ENCODE measurements at places on chromosomes 4 and X.

- no peak for DNase-seq
Observed at GRCh38 chr4:182533964-182534363, 290.8 kb downstream of the TENM3 start.

- DNase-seq: no peak
Observed at GRCh38 chr4:156969101-156969500, 2.5 kb downstream of the PDGFC start.

GRCh38 chr4:169286562-169287301 is 16.0 kb upstream of the SH3RF1 start:
- DNase-seq: no peak

DNA sequence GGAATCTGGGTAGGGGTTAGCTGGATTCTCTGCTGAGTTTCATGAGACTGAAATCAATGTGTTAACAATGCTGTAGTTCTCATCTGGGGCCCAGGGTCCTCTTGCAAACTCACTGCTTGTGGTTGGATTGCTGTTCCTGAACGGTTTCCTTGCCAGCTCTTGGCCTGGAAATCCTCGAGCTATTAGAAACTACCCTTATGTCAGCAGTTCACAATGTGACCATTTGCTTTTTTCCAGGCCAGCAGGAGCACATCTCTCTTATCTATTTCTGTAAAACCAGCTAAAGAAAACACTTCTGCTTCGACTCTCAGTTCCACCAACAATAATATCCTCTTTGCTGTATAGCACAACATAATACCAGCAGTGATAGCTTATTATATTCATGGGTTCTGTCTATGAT is 140.1 kb upstream of the TRAM1L1 start:
- no peak for DNase-seq

DNA sequence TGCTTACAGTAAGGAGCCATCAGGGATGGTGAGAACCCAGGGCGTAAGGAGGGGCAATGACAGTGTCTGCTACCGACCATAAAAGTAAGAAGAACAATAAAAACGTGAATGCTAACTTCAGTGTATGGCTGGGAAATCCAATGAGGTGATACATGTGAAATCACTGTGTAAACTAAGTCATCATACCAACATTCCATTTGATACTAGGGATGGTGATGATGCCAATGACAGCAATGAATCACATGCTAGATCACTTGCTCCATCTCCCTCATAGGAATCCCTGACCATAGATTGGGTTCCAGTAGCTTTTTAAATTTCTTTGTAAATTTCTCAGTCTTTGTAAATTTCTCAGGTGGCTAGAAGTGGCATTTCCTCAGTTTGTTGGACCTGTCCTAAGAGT is 146.3 kb downstream of the SMIM20 start:
- no peak for DNase-seq

- no peak for DNase-seq
Observed at GRCh38 chr4:167943872-167944505, 148.3 kb upstream of the ANXA10 start.

GRCh38 chrX:134444681-134445080 is 15.3 kb upstream of the HPRT1 start:
- no peak for DNase-seq

- DNase-seq: no peak
Observed at GRCh38 chr4:107220976-107221375, 184.9 kb upstream of the DKK2 start.

DNA sequence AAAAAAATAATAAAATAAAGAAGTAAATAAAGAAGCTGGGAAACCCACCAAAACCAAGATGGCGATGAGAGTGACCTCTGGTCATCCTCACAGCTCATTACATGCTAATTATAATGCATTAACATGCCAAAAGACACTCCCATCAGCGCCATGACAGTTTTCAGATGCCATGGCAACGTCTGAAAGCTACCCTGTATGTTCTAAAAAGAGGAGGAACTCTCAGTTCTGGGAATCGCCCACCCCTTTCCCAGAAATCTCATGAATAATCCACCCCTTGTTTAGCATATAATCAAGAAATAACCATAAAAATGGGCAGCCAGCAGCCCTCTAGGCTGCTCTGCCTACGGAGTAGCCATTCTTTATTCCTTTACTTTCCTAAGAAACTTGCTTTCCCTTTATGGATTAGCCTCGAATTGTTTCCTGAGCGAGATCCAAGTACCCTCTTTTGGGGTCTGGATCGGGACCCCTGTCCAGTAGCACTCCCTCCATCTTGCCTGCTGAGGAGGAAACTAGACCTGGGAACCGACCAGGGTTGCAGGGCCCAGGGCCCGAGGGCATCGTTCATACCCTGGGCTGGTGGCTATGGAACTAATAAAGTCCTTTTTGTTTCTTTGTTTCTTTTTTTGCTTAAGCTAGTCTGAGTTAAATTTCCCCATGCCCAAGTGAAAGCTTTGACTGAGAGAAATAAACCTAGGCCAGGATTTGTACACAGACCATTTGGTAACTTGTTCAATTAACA is 30.9 kb downstream of the HTT-AS start:
- DNase-seq: no peak

- DNase-seq: no peak
Observed at GRCh38 chr4:87073199-87074120, 138.6 kb downstream of the AFF1 start.

DNA sequence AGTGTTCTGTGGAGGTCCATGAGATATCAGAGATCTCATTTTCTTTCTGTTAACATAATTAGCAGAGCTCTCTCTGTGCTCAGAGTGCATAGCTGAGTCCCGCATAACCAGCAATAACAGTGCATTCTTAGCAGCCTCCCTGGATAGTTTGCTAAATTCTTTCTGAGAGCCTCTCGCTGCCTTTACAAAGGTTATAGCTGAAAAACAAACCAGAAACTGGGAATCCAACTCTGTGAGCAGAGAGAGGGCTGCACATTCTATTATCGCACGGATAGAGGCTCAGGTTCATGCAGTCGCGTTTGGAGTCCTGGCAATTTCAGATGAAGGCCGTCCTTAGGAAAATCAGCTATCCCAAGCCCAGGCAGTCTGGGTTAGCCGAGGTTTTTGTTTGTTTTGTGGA is 1.2 kb downstream of the ENPP6 start:
- no peak for DNase-seq

GRCh38 chr4:95129821-95130311 is 372.1 kb downstream of the BMPR1B start:
- DNase-seq: no peak

DNA sequence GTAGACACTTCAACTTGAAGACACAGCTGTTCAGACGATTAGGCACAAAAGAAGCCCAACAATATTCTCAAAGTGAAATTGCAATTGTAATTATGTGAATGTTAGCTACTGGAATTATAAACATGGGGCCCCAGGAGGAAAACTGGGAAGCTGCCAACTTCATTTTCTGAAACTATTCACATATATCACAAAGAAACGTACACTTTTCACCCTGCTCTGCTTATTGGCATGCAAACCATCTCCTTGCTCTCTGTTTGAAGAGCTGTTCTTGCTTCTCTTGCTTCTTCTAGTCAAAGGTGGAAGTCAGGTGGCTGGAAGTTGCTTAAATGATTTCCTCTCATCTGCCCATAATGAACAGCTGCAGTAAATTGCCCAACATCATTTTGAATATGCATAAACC is 320.1 kb downstream of the CFAP299 start:
- no peak for DNase-seq

DNA sequence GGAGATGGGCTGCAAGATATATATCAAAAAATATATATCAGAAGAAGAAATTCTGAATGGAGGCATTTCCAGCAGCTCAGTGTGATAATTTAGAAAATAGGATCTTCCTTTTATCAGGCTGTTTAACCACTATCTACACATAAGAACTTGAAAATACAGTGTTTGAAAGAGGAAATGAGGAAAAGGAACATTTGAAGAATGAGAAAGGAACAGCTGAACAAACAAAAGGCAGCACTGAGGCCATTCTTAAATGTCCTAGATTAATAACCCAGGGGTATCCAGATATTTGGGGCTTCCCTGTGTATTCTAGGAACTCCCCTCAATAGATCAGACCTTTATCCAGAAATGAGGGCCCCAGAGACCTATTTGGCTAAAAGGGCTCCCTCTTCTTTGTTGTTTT is 4.1 kb downstream of the SLC39A8 start:
- no peak for DNase-seq

DNA sequence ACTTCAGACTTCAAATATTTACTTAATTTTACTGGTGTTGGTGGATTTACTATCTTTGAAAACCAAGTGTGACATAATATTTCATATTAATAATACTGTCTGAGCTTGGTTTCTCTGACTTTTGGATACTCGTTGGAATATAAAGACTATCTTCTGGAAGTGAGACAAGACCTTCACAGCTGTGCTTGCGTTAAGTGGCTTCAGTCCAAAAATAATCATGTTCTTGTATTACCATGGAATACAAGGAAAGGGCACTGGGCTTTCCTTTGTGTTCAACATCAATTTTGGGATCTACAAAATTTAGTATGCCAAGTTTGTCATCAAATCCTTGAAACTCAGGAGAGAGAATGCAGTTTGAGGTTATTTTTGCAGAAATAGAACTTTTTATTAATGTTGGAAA is 712.4 kb upstream of the LCORL start:
- no peak for DNase-seq

DNA sequence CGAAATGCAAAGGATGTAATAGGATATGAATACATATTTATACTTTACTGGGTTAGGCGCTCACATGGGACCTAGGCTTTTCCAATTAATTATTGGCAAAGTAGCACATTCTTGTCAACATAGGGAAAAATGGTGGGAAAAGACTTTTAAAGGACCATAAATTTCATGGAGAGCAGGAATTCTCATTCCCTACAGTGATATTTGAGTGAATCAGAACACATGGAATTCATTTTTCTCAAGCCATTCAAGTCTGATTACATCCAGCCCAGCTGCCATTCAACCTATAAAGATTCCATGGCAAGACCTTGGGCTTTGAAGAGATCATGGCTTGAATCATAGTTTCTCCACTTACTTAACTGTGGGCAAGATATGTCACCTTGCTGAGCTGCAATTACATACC is 150.4 kb downstream of the SOWAHB start:
- no peak for DNase-seq

DNA sequence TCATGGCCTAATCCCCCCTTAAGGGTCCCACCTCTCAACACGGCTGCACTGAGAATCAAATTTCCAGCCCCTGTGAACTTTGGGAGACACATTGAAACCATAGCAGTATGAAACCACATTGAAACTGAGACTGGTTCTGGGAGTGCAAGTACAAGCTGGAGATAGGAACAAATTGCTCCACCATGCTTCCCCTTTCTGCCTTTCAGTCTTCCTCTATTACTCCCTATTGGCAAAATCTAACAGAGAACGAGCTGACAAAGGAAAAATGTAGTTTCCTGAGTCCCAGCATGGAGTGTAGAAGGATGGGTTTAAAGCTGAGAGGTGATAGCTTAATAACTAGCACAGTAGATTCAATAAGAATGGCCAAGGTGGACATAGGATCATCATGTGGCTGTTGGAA is 161.7 kb upstream of the RPL34 start:
- DNase-seq: no peak

GRCh38 chrX:103012945-103013344 is 51.0 kb downstream of the BEX1 start:
- DNase-seq: no peak

DNA sequence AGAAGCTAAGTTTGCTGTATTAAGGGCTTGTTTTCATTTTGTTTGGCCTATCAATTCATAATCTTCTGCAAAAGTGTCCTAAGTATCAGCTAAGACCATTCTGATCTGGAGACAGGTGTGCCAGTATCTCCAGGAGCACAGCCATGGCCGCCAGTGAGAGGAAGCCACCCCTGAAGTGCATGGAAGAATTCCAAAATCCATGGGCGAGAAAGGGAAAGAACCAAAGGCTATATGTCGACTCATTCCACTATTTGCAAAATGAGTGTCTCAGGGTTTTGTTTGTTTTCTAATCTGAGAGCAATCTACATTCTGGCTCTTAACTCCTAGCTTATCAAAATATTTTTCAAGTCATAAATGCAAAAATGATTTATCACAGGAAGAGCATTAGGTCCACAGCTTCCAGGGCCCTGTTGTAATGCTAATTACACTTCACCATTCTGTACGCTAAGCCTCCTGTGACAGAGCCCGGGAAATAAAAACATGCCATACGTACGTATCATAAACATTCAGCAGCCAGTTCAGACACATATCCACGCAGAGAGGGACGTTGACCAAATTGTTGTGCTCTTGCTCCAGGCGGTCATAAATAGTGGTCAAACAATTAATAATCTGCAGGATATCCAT is 137.3 kb upstream of the FTHL17 start:
- no peak for DNase-seq

GRCh38 chrX:67674741-67675140 is 130.9 kb downstream of the AR start:
- no peak for DNase-seq

GRCh38 chr4:68287704-68288392 is 42.4 kb upstream of the TMPRSS11B start:
- DNase-seq: no peak

- no peak for DNase-seq
Observed at GRCh38 chr4:84792366-84793301, 173.9 kb downstream of the WDFY3 start.

- DNase-seq: no peak
Observed at GRCh38 chrX:54184474-54184873, 1.4 kb upstream of the FAM120C start.

- DNase-seq: no peak
Observed at GRCh38 chr4:5747738-5748375, 36.9 kb downstream of the EVC start.

GRCh38 chr4:154732669-154733068 is 11.1 kb upstream of the LRAT start:
- DNase-seq: no peak

DNA sequence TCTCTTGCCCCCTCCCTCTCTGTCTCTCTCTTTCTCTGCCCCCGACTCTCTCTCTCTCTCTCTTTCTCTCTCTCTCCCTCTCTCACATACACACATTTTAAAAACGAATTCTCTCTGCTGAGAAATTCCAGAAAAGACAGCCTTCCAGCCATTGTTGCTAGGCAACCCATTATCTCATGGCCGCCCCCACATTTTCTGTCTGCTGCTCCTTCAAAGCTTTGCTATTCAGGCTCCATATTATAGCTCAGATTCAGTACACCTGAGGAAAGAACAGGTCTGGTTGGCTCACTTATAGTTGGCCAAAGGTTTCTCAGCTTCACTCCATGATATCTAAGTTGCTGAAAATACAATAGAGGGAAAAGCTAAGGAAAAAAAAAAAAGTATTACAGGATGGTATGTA is 174.4 kb upstream of the RADX start:
- no peak for DNase-seq

DNA sequence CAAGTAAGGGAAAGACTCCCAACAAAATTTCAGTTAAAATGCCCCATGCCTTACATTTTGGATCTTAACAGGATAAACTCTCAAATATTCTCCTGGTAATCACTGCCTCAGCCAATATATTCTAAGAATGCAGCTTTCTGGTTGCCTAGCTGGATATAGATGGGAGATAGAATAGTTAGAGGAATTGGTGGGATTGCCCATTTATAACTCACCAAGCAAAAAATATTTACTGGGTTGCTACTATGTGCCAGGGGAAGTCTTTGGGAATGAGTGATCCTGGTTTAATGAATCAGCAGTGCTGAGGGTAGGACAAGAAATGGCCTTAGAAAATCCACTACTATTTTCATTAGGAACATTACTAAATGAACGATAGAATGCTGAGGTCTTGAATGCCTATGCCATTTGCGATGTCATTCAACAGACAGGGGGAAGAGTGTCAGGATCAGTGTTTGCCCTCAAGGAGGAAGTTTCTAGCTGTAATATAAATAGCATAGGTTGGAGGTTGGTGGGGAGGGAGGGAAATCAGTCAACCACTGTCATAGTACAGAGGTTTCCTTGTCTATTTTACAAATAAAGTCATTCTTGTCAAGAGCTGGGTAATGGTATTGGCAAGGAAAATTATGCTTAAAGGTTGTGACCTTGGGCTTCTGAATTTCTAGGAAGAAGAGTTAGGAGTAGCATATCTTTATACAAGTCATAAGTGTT is 63.5 kb downstream of the ENOPH1 start:
- DNase-seq: no peak

- no peak for DNase-seq
Observed at GRCh38 chrX:106959901-106960300, 39.7 kb downstream of the CLDN2 start.
